ENCODE measurements at places on chromosomes 2 and 18.

GRCh38 chr2:149329489-149330126 is 779 bp upstream of the LYPD6 start:
- peak; percentile 48 for DNase-seq

DNA sequence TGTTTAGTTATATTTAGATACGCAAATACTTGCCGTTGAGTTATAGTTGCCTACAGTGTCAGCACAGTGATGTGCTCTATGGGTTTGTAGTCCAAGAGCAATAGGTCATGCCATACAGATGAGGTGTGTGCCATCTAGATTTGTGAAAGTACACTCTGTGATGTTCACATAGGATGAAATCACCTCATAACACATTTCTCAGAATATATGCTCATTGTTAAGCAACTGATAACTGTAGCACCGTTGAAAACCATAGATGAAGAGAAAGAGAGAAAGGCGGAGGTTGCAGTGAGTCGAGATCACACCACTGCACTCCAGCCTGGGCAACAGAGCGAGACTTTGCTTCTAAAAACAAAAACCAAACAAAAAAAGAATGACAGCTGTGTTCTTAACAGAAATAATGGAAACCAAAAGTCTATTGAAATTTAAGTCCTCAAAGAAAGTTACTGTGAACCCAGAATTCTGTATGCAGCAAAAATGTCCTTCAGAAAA is 9.5 kb downstream of the DGKD start:
- no peak for DNase-seq

- DNase-seq = no peak
Measured at GRCh38 chr2:44700824-44701223, 240.7 kb upstream of the SIX3 start.

DNA sequence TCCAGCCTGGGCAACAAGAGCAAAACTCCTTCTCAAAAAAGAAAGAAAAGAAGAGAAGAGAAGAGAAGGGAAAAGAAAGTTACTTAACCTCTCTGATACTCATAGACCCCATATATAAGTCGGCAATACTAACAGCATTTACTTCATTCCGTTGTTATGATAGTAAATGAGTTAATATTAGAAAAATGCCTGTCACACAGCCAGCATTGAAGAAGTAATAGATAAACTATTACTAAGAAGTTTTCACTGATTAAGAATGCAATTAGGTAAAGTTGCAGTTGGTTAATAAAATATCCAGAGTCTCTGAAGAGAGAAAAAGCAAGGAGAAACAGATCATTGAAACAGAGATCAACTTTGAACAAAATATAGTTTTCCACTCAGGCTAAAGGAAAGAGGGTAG is 161.3 kb upstream of the UBE2E3 start:
- DNase-seq = no peak

- DNase-seq = no peak
Measured at GRCh38 chr2:127818241-127818640, 7.3 kb upstream of the WDR33 start.

DNA sequence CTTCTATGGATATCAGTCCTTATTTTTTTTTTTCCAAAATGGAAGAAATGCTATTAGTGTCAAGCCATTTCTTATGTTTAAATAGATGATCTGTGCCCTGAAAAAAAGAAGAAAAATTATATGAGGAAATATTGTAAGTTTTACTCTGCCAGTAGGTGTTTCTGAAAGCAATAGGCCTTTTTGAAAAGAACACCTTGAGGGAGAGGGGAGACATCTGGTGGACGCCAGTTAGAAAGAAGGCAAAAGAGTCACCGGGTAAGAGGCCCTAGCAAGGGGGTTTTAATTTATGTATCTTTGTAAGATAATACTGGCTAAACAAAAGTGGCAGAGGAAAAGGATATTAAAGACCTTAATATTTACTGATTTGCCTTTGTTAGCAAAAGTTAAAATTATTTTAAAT is 56.1 kb downstream of the DYNAP start:
- DNase-seq = no peak

- no peak for DNase-seq
Measured at GRCh38 chr18:49017813-49018553, 67.2 kb upstream of the SMAD7 start.

DNA sequence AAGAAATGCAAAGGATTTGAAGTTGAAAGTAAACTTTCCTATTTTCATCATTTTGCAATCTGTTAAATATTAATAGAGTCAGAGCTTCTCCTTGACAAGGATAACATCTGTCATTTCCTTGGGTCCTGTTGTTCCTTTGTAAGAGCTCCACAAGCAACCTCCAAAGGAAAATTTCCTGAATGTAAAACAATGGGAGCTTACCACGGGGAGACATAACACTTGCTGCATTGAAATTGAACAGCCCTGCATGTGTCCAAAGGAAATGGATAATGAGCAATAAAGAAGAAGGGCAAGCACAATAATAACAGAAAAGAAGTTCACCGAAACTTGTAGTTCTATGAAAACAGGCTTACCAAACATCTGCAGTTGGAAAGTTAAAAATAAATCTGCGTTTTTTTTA is 42.0 kb upstream of the SCG2 start:
- DNase-seq = no peak

DNA sequence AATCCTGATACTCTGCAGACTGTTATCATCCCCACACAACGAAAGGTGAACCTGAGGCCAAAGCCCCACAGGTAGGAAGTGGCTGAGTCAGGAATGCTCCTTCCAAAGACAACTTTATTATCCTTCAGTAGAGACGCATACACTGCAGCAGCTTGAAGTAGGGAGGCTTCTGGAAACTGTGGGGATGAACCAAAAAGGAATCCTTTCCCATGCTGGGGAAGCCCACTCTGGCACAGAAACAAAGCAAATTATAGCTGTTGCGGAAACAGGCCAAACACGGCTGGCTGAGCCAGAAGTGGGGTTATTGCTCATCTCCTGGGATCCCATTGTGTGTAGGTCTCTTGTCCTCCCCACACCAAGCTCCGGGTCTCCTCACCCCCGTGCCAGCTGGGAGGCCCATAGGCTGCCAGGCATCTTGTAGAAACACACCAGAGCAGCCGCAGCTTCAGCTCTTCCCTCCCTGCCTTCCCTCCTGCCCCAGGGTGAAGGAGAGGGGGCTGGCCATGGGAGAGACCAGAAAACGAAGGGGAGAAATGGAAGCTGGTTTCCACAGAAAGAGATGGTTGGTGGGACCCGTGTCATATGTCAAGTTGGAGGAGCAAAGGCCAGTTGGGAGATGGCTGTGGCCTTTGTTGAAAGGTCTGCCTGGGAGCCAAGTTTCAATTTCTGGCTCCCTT is 176.9 kb upstream of the NABP1 start:
- DNase-seq = peak; percentile 37

DNA sequence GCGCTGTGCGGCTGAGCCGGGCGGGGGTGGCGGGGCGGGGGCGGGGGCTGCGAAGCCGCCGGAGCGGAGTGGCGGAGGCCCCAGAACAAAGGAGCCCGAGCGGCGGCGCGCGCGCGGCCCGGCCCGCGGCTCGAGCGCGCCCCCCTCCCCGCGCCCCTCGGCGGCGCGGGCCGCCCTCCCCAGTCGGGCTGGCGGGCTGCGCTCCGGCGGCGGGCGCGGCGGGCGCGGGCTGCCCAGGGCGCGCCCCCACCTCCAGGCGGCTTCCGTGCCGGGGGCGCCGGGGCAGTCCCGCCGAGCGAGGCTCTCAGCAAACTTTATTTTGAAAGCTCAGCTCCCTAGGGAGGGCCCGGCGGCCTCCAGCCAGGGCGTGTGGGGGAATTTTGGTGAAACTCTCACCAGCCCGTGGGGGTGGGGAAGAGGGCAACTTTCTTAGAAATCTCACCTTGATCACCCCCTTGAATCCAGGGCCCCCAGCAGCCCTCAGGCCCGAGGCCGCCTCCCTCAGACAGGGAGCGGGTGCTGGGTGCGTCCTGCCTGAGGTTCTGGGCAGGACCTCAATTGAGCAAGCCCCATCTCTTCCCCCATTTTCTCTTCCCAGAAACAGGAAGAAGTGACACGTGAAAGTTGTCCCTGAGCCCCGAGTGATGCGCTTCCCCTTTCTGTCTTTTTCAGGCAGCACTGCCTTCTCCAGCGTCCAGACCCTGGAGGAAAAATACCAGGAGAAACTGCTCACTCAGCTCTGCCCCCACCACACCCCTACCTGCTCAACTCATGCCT is 786 bp downstream of the TET3 start:
- no peak for DNase-seq

- DNase-seq = no peak
Measured at GRCh38 chr2:129164220-129164949, 815.1 kb upstream of the RAB6C start.

DNA sequence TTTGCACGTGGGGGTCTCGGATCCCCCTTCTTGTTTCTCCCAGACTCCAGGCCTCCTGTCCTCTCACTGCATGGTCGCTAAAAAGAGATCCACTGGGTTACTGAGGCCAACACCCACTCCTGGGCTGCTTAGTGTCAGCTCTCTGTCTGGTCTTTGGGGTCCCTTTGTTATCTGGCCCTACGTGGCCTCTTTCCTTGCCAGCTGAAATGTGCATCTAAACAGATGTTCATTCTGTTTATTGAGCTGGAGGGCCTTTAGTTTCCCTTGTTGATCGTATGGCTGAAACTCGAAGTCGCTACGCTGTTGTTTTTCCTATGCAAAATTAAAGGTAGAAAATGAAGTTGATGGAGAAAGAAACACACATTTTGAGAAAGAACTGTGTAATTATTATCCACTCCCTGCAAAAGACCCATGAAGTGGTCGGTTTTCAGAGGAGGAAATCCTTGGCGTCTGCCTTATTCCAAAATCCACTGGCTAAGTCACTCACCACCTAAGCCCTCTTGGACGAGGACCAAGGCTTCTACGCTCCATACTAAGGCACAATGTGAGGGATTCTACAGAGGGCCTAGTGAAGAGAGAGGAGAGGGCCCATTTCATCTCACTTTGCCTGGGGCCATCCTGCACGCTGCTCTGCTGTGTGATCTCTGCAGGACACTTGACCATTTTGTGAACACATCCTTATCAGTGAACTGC is 105.3 kb downstream of the GLI2 start:
- DNase-seq = no peak

DNA sequence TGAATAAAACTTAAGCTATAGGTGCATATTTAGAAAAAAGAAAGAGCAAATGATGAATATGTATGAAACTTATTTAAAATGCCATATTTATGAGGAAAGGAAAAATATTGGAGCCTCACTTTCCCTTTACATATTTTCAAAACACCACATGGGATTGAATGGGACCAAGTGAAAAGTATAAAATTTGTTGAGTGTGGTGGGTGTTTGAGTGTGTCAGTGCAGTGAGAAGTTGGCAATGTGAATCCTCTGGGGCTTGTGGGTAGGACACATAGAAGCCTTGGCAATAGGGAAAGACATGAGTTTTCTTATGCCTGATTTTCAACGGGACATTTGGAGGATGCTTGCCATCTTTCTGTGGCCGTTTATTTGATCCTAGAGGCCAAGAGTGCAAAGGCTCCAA is 502.2 kb upstream of the CELF4 start:
- DNase-seq = no peak

- no peak for DNase-seq
Measured at GRCh38 chr2:104784264-104784663, 69.7 kb upstream of the POU3F3 start.

- peak; percentile 85 for DNase-seq
Measured at GRCh38 chr2:192148620-192149321, 46.0 kb downstream of the TMEFF2 start.

DNA sequence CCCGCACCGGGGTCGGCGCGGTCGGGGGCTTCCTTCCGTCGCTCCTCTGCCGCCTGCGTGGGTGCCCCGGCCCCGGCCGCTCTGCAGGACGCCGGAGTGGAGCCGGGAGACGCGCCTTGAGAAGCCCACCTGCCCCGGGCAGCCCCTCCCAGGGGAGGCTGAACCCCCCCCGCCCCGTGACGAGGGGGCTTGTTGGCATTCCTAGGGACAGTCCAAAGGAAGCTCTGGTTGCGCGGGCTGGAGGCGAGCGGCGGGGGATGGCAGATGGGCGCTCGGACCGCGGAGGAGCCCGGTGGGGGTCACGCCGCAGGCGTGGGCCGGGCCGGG is 133.5 kb upstream of the MGAT5 start:
- peak; percentile 38 for DNase-seq

GRCh38 chr18:50181590-50181989 is 13.4 kb downstream of the MYO5B start:
- DNase-seq = no peak

DNA sequence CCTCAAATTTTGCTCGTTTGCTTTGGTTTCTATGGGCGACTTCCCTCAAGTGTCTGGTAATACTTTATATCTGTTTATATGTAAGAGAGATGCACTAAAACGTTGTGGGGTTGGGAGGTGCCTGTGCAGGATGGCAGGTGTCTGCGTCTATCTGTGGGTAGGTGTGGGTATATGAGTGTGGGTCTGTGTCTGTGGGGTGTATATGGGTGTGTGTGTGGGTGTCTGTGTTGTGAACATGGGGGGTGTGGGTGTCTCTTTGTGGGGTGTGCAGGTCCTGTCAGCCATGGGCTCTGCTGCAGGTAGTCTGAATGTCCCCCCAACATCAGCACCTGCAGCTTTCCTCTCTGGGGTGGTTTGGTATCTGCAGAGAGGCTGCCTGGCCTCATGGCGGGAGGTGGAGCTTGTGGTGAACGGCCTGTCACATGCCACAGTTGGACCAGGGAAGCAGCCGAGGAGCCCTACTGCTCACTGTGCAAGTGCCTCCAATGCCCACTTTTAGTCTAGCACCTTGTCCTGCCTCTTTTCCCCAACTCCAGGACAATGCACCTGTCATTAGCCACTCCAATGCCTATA is 90.3 kb downstream of the LPIN1 start:
- no peak for DNase-seq

GRCh38 chr2:207148020-207148419 is 17.7 kb downstream of the KLF7 start:
- no peak for DNase-seq

DNA sequence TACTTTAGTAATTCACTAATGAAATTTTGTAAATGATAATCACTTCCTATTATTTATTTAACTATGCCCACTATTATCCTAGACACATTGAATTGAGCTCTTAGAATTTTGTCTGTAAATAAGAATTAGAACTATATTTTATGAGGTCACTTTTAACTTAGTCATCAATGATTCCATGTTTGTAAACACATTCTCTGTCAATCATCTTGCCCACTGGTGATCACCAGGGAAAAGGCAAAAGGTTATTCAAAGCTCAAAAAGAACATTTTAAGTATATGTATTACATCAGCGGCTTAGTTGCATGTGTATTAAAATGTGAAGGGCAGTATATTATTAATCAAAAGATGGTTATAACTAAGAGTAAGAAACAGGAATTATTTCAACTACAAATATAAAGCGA is 25.2 kb downstream of the SCN9A start:
- DNase-seq = no peak

GRCh38 chr2:122831649-122832048 is 1076.2 kb downstream of the TSN start:
- DNase-seq = no peak

- peak; percentile 77 for DNase-seq
Measured at GRCh38 chr2:17646081-17646554, 105.6 kb downstream of the VSNL1 start.

DNA sequence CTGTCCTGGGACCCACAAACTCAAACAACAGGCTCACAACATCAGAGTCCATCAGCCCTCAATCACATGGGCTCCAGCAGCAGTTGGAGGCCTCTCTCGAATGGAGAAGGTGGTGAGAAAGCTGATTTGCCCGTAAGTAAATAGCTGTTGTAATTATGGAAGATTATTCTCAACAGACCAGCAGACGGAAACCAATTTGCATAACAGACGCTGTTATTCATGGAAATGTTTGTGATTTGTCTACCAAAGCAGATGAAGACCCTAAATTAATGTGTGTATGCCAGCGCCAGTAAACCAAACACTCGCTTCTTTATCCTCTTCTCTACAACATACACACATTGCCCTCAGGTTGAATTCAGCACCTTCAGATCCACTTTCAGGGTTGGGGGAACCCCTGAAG is 23.4 kb upstream of the GALNT14 start:
- no peak for DNase-seq

- DNase-seq = no peak
Measured at GRCh38 chr18:57137847-57138246, 9.0 kb upstream of the BOD1L2 start.
